ENCODE measurements at places on chromosomes 3 and 15.

GRCh38 chr15:100160953-100161352, 180.8 kb downstream of the ADAMTS17 start:
- DNase-seq: no peak

DNA sequence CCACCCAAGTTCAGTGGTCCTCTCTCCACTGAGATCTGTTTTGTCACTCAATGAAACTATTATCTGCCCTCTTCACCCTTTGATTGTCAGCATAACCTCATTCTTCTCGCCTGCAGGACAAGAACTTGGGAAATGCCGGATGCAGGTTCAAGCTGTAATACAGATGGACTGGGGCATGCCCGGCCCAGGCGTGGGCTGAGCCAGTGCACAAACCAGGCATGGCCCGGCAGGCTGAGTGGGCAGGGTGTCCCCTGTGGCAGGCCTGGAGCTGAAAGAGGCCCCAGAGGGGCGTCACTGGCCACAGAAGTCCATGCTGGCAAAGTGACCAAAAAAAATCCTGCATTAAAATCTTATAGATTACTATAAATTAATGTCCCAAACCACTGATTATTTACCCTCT, 638.9 kb upstream of the EPHA6 start:
- DNase-seq: no peak

GRCh38 chr15:57079931-57080620, 161.6 kb downstream of the TCF12 start:
- DNase-seq: no peak

- no peak for DNase-seq
These were observed 19.4 kb upstream of the IL20RB start for GRCh38 chr3:136938334-136938733.

GRCh38 chr3:126908752-126909275, 74.1 kb upstream of the PLXNA1 start:
- no peak for DNase-seq

DNA sequence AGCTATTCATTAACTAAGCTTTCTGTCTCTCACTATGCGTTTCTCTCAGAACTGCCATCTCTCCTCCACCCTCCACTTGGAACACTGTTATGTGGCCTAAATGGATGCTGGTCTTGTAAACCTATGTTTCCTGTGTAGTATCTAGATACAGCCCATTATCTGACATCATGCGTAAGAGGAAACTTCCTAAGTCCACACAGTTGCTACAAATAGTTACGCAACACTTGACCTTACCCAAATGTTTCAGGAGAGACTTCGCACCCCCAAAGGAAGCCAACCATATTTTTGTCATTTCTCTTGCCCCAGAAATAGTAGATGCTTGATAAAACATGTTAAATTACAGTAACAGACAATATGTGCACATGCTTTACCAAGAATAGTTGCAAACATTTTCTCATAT, 87.2 kb upstream of the TPRG1 start:
- DNase-seq: no peak

GRCh38 chr15:68192804-68193486, 12.2 kb downstream of the CALML4 start:
- no peak for DNase-seq

DNA sequence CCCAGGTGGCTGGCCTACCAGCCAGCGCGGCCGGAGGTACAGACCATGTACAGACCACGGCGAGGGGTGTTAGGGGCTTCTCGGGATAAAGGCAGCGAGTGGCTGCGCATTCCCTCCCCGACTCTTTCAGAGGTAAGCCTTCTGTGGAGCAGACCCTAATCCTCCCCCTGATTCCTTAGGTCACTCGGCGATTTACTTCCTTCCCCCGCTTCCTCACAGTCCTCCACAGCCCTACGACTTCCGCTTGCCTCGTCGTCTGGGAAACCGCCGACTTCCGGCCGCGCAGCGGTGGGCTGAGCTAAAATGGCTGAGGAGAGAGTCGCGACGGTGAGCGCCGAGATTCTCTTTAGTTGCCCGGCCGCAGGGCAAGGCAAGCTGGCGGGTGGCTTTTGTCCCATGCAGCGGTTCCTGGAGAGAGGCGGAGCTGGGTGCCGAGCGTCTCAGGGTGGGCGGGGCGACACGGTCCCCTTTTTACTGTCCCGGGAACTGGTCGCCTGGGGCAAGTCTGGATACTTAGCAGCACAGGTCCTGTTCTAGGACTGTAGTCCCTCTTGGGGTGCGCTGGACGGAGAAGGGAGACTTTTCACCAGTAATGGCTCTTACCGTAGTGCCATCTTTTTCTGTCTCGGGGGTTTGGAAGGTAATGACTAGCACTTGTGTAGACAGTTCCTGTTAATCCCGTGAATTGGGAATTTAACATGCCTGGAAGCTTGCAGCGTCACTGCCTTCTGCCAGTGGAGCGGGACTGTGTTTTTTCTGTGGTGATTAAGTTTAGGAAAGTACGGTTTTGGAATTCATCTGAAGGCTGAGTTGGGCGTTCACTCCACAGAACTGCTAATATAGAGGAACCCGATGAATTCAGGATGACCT, at the start of the genes BBS4 and HIGD2B:
BBS4 (plus strand) TSS at position 283 of the 870 bp plus-strand sequence; CDS start at position 304, 21 bp downstream.
HIGD2B (minus strand) TSS at position 258 of the 870 bp plus-strand sequence. CDS start 9,808 bp downstream, outside the sequence.
- peak; percentile 83 for DNase-seq

GRCh38 chr15:69165637-69166025, 5.2 kb downstream of the GLCE start:
- DNase-seq: no peak

DNA sequence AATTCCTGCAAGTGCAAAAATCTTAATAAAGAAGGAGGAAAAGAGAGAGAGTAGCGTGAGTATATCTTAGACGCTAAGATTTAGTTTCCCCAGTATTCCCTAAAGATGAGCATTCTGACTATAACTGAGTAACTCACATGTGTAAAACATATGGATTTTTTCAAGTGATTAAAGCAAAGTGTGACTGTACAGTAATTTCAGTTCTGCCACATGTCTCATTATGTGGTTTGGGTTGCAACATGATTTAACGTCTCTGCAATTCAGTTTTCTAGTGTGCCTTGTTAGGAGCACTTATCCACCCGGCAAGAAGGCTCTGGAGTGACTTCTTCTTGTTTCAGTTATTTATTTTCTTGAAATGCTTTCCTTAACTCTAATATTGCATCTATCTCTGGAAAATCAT, 514.1 kb downstream of the ROBO1 start:
- no peak for DNase-seq

GRCh38 chr15:65172531-65172930, 12.6 kb downstream of the CLPX start:
- no peak for DNase-seq

DNA sequence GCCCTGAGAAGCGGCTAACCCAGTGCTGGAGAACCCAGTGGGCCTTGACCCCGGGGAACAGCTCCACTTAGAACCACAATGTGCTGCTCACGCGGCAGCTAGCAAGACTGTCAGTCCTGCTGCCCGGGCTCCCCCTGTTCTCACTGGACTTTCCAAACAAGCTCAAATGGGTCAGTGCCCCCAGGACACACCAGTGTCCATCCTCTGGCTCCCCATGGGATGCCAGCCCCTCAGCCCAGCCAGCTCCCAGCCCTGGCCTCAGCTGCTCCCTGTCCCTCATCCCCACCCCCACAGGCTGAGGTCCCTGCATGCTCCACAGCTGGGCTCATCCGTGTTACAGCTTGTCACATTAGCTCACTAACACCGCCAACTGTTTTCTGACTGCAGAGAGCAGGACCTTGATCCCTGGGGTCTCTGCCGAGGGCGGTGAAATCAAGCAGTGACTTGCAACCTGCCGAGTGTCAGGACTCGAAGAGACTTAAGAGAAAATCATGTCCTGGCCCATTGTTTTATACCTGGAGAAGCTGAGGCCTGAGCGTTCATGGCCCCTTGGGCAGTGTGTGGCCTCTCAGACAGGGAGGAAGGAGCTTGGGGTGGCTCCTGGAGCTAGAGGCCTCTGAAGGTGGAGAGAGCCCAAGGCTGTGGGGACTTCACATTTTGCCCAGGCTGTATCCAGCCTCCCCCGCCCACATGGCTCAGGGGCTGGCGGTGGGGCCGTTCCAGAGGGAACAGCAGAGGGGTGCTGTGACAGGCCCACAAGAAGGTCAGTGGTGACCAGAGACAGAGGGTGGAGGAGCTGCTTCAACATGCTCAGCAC, 157.5 kb downstream of the MEGF11 start:
- DNase-seq: no peak

- no peak for DNase-seq
These were observed 512.5 kb downstream of the AGBL1 start for GRCh38 chr15:86591994-86592735.

DNA sequence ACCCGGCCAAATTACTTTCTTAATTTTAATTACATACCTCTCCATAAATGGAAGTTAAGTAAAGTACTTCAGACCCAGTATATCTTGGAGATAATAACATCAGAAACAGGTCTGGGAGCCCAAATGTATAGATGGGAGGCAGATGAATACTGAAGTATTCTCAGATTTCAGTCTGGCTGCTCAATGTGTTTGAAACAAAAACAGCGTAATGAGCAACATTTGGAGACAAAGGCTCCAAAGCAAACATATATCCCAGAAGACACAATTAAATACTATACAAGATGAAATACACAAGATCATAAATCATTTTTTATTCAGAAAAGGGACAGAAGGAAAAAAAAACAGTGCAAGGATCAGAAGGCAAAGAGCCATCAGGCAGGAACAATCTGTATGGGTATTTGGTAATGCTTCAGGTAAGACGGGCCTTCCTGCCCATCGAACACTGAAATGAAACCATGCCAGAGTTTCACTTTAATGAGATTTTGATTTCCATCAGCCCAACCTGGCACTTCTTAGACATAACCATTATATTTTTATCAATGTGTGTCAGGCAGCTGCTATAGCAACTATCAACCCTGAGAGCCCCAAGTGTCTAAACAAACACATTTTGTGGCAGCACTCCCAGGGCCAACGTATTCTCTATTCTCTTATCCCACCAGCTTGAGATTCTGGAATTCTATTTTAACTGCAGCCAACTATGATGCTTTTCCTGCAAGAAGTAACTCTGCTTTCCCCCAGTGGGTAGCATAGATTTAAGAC, 210.8 kb downstream of the STT3B start:
- no peak for DNase-seq

DNA sequence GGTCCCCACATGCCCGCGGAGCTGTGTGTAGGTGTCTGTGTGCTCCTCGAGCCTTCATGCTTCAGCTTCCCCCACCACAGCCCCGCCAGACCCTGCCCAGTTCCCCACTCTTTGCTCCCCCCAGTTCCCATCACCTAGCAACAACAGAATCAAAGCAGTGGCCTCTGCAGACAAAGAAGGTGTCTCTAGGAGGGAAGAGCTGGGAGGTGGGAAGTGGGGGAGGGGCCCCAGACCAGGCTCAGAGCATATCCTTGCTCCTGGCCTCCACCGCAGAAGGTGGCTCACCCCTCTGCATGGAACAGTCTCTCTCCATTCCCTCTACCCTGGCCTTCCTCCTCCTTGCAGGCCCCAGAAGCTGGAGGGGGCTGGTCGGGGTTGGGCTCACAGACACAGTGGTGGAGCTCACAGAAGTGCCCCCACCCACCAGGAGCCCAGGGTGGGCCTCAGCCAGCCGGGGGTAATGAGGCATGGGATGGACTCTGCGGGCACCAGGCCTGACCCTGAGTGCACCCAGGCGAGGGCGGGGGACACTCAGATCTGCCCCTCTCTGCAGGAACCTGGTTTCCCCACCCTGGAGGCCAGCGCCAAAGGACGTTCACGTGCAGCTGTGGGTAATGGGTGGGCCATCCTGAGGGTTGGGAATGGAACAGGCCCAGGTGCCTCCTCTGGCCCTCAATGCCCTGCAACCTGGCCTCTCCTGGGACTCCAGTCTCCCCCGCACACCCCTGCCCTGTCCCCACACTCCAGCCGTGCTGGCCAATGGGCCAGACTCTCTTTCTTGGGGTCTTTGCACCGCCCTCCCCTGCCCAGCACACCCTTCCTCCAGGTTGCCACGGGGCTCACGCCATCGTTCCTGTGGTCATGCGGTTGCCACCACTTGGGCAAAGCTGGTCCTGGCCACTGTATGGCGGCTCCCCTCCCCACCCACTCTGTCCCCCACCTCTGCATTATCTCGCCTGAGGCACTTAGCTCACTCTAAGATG, 53.4 kb downstream of the TPRA1 start:
- DNase-seq: no peak

- no peak for DNase-seq
These were observed 32.8 kb downstream of the OSBPL10 start for GRCh38 chr3:31948280-31948679.

DNA sequence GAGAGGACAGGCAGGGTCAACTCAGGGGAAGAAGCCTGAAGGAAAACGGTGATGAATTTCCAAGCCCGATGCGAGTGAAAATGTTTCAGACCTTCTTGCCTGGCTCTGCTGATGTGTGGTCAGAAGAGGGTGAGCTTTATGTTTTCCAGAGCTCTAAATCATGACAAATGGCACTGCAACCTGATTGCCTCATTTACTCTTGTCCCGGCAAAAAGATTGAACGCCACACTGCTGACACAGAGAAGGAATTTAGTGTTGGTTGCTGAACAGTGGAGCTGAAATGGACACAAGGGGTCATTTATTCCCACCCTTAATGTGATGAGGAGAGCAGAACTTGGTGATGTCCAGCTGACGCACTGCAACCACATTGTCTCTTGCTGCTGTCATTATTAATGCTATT, 36.1 kb upstream of the GABRG3 start:
- no peak for DNase-seq

- DNase-seq: no peak
These were observed 22.7 kb downstream of the SSUH2 start for GRCh38 chr3:8621872-8622271.

- DNase-seq: peak; percentile 65
These were observed 7.3 kb downstream of the RAB27A start for GRCh38 chr15:55282284-55282833.

DNA sequence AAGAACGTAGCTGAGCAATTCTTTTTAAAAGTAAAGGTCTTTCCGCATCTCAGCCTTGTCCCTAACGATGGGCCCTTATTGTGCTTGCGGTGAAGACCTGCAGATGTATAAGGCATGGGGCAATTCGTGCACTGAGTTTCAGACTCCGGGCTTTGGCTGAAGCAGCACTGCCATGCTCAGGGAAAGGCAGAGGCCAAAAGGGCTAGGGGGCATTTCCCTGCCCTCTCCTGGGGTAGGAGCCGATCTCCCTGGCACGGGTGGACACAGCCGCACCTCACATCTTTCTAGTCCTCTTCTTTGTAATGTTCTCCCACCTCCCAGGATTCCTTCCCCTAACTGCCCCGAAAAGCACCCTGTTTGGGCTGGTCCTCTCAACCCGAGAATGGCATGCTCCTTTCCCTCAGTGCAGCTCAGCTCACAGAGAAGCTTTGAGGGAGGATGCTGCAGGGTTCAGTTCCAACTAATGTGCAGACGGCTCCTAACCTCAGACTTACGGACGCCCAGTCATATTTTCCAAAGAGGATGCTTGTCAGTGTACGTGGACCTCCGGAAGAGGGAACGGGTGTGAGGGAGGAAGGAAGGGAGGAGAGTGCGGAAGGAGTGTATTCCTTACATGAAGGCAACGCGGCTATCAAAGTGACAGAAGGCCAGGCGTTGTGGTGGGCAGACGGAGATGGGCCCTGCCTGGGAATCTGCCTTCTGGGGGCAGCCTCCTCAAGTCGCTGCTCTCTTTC, 61.2 kb downstream of the SYNM start:
- DNase-seq: no peak

- DNase-seq: no peak
These were observed 225.6 kb downstream of the ADAMTS9 start for GRCh38 chr3:64462203-64462602.

Measured in CD4-positive, alpha-beta T cell treated with Interleukin-4 for 4 hours (primary cell).